ENCODE measurements at places on chromosomes 11 and 22.

GRCh38 chr11:61477727-61478148 is 30.8 kb upstream of the LRRC10B start:
- peak; percentile 72 for DNase-seq

- no peak for DNase-seq
Observed at GRCh38 chr11:118687906-118688305, 8.5 kb upstream of the TREH start.

DNA sequence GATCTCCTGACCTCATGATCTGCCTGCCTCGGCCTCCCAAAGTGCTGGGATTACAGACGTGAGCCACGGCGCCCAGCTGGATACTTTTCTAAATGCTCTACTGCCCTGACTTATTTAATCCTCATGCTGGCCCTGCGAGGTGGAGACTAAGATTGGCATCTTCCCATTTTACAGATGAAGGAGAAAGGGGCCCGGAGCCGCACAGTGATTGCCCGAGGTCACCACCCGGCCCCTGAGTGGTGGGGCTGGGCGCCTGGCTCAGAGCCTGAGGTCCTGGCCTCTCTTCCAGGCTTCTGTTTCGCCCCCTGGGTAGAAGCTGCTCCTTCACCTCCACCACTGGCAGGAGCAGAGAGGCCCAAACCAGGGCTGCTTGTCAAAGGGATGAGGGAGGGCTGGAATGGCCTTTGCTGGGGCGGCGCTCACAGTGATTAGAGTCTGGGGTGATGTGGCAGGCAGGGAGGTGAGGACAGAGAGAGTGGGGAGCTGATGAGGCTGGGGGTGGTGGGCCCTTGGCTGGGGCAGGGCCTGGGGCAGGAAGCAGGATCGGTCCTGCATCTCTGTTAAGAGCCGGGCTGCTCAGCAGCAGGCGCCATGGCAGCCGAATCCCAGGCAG is 15.4 kb upstream of the MPPED1 start:
- no peak for DNase-seq

- no peak for DNase-seq
Observed at GRCh38 chr11:35155677-35156076, 16.7 kb downstream of the CD44 start.

DNA sequence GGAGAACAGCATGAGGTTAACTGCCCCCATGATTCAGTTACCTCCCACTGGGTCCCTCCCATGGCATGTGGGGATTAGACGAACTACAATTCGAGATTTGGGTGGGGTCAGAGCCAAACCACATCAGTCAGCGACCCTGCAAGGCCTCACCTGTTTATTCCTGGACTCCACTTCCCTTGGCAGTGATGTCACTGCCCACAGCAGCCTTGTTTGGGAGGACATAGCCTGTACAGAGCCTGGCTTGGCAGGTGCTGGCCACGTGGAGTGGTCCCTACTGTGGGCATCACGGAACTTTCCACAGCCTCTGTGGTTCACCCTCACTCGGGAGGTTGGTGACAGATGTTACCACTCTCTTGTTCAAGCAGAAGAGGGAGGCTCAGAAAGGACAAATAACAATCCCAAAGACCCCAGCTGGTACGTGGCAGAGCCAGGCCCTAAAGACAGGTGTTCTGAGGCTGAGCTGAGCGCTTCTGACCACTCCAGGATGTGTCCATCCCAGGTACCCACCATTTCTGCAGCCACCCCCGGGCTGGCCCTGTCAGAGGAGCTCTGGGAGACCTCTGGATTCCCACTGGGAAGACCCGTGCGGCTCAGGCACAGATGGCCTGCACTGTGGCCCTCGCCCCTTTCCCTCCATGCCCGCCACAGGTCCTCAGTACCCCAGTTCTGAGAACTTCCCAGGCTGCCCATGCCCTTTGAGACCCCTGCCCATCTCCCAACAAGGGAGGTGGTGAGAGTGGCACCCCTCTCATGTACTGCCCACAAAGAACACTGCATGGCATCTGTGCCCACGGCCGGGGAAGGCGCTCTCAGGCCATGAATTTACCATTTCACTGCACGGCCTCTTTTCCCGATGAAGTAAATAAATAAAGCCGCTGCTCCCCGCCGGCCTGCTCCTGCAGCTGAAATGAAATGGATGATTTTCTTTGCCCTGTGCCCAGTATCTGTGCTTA is 605.8 kb downstream of the TBC1D22A start:
- no peak for DNase-seq

DNA sequence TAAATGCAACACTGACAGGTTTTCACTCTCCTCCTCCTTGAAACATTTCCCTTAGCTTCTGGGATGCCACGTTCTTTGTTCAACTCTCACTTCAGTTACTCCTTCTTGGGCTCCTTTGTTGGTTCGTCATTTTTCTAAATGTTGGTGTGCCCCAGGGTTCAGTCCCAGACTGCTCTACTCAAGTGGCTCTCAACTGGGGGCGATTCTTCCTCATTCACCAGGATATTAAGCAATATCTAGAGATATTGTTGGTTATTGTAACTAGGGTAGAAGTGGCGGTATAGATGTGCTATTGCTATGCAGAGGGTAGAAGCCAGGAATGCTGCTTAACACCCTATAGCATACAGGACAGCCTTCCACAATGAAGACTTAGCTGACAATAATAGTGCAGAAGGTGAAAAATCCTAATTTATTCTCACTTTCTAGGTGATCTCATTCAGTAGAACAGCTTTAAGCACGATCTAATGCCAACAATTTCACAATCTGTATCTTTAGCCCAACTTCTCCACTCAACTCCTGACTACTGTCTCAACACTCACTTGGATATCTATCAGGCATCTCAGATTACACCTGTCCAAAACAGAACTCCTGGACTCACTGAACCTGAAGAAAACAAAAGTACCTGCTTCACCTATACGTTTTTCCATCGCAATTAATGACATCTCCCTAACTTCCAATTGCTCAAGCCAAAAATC is 4.6 kb downstream of the NUP160 start:
- DNase-seq = no peak

Data from HAP-1 (cell line).